ENCODE measurements at places on chromosomes 5 and 9.

GRCh38 chr5:117054911-117055310 lies 480.3 kb upstream of the SEMA6A start:
- DNase-seq = no peak

- no peak for DNase-seq
Measured at GRCh38 chr9:6758498-6759184, 868 bp downstream of the KDM4C start.

DNA sequence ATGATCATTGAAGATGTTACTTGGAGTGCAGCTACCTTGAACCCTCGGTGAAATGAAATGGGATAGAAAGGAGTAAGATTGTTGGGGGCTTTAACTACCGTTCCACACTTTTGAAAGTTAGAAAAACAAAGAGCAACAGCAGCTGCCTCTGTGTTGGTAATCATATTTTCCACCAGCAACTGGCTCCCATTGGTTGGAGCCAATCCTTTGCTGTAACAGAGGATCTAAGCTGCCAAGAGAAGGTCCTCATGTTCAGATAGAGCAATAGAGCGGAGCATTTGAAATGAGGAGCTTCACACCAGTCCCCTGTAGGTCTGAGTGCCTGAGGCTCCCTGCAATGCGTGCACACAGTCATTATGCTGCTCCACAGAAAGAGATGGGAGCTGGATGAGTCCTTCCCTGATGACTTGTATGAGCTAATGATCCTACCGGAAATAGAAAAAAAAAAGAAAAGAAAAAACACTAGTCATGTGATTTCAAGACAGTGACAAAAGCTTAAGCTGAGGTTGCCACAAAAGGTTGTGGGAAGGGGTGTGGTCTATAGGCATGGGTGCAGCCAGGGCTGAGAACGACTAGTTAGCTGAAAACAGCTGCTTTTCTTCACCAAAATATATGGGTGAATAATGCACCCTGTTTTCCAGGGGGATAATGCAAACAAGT lies 300.7 kb downstream of the MLLT3 start:
- DNase-seq = no peak

DNA sequence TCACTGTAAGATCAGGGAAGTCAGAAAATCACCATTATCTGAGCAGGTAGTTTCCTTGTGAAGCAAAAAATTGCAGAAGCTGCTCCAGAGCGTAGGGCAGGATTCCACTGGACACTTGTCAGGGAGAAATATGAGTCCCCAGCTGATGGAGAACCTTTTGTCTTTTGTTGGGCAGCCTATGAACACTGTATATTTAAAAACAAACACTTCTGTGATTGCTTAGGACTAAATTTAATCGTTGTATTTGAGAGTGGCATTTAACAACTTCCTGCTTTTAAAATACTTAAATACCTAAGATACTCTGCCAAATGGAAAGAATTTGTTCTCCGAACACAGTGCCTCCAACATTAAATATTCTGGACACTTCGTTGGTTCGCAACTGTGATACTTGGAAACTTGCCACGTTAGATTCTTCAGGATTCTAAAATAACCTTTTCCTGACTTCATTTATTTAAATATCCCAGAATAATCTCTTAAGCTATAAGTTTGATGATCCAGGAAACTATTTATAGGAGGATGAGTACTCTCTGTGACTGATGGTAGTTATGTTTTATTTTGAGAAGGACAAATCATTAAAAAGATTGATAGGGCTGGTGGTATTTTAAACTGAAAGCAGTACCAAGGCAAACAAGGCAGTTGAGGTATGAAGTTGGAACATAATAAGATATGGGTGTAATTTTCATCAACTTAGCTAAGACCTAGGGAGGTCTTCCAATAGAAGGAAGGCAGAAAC lies 2.7 kb upstream of the HSPA4 start:
- no peak for DNase-seq

DNA sequence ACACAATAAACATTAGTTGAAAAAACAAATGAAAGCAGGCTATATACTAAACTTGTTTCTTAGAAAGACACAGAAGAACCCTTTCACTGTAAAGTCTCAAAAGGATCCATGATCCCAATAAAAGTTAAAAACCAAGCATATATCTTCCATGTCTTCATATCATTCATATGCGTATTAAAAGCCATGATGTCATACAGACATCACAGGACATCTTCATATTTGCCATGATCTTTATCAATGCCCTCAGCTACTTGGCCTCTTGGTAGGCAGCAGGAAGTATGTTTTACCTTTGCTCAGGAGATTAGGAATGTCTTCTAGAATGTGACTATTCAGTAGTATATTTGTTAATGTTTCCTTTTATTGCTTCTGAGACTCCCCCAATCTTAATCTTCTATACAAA lies 16.8 kb downstream of the AP3B1 start:
- no peak for DNase-seq

DNA sequence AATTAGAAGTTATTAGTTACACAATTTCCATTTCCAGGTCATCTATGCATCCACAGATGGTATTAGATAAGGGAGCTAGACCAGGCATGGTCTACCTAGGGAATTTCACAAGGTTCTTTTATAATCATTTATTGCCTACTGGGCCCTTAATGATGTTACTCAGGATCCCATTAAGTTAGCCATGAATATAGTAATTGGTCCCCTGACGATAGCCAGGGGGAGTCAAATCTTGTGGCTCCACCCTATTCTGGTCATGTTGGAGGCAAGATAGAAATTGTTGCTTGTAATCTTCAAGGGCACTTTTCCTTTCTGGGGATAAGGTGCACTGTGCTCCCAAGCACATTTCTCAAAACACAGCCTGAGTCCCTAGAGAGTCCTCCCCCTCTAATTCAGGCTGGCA lies 14.1 kb upstream of the ELL2 start:
- DNase-seq = no peak

- DNase-seq = no peak
Measured at GRCh38 chr9:101706997-101707396, 31.4 kb downstream of the GRIN3A start.

- DNase-seq = no peak
Measured at GRCh38 chr9:76873821-76874220, 32.1 kb downstream of the PRUNE2 start.

- DNase-seq = no peak
Measured at GRCh38 chr5:54713923-54714581, 196.5 kb downstream of the SNX18 start.

GRCh38 chr5:176714067-176714466 lies 66.8 kb downstream of the TSPAN17 start:
- DNase-seq = no peak

DNA sequence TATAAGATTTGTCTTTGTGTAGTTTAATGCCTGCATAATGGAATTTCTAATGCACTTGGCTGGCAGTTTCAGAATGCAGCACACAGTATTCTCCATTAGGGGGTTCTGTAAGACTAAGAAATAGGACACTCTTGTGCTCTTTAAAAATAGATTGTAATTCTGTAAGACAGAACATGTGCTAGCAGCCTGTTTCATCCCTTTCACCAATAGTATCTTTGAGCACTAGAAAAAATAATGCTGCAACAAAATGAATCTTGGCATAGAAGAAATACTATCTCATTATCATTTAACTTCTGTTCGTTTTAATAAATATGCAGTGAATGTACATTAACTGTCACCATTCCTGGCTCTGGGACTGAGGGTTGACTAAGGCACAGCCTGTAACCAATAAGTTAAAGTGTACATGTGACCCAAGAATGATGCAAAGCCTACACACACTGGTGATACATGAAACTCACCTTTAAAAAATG lies 23.8 kb upstream of the ZNF622 start:
- peak; percentile 31 for DNase-seq

GRCh38 chr5:62727861-62728260 lies 149.2 kb downstream of the LRRC70 start:
- DNase-seq = no peak

DNA sequence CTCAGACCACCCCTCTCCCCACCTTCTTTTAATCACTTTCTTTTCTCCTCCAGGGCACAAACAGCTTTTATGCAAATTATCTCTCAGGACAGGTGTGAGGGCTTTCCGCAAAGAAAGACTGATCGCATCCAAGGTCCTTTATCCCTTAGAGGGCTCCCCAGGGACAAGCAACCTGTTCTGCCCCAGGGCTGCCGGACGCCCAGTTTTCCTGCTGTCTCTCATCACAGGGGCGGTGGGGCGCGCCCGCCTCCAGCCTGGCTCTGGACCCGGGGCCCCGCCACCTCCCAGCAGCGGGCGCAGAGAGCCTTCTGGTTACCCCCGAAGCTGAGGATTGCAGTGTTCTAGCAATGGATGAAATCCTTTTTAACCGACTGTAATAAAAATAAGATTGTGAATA lies 266.1 kb downstream of the CWC27 start:
- DNase-seq = no peak

DNA sequence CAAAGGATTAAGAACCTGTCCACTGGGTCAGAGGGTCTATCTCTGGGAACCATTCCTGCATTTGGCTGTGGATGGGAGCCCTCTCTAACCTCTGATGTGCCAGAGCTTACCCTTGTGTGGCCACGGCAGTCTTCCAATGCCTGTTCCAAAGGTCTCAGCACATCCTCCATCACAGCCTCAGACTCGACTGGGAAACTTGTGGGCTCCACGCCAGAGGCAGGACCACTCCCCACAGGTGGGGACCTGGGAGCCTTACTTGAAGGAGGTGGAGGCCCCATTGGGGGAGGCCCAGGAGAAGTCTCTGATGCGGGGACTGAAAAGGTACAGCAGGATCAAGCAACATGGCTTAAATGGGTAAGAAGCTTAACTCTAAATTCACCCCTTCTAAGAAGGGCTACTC lies 4.4 kb downstream of the EIF4EBP3 start:
- DNase-seq = no peak

Measured in tibial nerve (tissue), 4 donors.